ENCODE measurements at places on chromosomes 7 and 10.
A peak's percentile ranks its signal among the peaks of the same experiment; 100 is the strongest.

- DNase-seq: no peak
These were observed 86.0 kb upstream of the RET start for GRCh38 chr10:42990721-42991441.

DNA sequence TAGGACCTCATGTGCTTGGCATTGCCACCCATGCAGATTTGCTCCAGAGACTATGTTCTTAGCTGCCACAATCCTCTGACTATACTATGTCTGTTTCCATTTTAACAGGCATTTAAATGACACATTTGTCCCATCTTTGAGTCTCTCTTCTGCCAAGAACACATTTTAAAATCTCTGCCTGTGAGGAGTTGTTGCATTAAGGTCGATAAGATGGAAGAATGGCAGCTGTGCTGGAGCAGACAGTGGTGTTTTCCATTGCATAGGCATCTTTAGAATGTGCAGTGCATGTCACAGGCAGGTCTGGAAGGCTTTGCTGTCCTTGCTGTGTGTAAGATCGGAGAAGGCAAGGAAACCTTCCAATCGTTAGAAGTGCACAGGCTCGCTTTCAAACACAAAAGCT is 70.9 kb upstream of the CELF2 start:
- no peak for DNase-seq

DNA sequence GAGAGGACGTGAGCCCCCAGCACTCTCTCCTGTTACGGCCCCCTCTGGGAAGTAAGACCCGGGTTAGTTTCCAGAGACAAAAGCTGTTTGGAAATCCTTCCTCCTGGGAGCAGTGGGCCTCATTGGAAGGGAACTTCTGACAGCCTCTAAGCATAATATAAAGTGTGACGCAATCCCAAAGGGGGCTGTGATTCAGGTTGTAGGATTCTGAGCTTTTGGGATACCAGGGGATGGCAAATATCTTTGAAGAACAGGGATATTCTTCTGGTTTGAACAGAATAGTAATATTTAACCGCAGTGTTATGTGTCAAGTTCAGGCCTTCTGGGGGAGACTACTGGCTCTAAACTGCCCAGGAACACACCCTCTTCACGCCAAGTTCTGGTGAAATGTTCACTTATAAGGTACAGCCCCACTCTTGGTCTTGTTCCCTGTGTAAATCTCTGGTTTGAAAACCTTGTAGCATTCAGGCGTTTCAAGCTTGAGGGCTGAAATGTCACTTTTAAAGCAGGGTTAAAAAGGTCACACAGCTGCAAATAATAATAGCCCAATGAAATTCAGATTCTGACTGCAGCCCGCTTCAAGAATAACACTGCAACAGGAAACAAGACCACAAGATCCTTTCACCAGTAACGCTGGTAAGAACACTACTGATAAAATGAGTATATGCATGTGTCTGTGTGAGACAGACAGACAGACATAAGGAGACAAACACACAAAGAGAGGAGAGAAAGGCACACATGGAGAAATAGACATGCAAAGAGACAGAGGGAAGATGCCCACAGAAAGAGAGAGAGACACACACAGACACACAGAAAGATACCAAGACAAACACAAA is 69.0 kb downstream of the CREB5 start:
- no peak for DNase-seq

DNA sequence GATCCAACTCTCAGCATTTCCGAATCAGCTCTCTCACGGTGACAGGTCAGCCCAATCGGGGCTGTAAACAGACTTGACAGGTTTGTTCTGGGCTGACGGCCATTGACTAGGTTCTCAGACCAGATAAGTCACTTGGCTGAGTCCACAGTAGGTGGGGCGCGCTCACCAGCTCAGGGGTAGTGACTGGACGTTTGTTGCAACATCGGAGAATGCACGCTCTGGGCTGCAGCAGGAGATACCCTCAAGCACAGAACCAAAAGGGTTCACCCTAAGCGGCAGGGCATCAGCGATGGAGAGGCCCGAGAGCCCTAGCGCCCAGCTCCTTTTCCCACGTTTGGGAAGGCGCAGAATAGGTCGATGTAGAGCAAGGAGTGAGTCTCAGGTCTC is 1.8 kb downstream of the KLLN start:
- DNase-seq: peak; percentile 15

GRCh38 chr7:129790136-129790535 is 162.6 kb downstream of the UBE2H start:
- no peak for DNase-seq

GRCh38 chr7:143484119-143484518 is 6.4 kb downstream of the TAS2R41 start:
- no peak for DNase-seq

DNA sequence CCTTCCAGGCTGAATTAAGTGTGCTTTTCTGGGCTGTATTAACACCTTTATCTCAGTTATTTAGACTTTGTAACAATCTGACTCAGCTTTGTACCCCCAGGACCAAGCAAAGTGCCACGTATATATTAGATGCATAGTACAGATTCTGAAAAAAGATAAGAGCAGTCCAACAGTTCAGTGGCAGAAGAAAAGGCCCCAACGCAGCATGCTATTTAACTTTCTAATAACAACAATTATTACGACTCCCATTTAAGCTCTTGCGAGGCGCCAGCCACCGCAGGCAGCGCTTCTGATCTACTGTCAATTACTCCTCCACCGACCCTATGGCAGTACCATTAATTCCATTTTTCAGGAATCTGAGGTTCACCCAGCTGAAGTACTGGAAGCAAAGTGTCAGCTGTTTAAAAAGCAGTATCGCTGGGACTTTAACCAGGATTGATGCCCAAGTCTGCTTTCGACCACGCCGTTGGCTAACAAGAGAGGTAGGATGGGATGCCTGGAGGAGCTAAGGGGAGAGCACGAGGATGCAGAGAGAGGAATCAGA is 638 bp downstream of the LIPA start:
- DNase-seq: no peak

DNA sequence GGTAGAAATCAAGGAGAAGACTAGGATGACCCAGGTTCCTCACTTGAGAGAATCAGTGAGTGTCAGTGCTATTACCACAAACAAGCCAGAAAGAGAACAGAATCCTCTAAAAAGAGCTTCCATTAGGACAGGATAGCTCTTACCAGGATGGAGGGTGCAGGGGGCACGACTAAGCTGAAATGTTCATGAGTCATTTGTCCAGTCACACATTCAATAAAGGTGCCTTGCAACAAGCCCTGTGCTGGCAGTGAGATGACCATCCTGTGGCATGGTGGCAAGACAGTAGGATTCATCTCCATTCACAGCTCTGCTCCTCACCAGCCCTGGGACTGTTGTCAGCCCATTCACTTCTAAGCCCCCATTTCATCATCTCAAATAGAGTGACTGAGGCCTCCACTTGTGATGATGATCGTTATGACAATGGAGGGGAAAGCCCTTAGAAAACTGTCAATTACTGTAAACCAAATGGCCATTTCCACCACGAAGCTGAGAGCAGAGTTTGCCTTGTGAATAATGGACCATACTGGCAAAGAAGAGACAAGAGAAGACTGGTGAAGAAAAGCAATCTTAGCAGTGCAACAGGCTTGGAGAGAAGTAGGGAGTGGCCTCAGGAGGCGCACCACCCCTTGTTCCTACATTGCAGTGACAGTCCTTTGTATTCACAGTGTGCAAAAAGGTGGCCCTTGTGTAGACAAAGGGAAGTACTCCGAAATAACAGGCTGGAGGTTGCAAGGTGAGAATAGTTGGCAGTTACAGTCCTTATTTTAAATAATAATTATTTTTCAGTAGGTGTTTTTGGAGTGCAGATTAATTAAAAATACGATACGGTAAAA is 9.0 kb upstream of the WIPF3 start:
- DNase-seq: no peak
